Natural killer cell (primary cell): ENCODE measurements at places on chromosomes 7 and 10.

DNA sequence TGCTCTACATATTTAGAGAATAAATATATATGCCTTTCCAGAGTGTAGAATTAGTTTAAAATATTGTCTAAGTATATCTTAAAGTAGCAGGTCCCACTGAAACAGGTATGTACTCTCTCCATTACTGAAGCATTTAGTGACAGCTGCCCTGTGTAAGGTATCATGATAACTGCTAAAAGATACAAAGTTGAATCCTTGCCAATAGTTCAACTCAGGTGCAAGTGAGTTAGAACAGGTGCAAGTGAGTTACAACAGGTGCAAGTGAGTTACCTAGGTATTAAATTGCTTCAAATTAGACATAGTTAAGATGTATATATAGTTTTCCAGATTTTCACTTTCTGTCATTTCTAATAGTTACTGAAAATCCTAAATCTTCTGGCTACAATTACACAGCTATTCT is 119.1 kb downstream of the CNOT4 start:
- DNase-seq: no peak
- H3K4me3 ChIP-seq: no peak overlapping the region
- H3K36me3 ChIP-seq: peaks cover 38% of the 10 kb centered on the region
- no peaks in the 10 kb centered on the region for H3K4me1 ChIP-seq

GRCh38 chr10:70346155-70346554 is 36.3 kb downstream of the LRRC20 start:
- no peaks in the 10 kb centered on the region for H3K36me3 ChIP-seq
- no peak for DNase-seq
- H3K4me1 ChIP-seq: no peaks in the 10 kb centered on the region
- no peak overlapping the region for H3K27ac ChIP-seq
- H3K4me3 ChIP-seq: no peak overlapping the region

DNA sequence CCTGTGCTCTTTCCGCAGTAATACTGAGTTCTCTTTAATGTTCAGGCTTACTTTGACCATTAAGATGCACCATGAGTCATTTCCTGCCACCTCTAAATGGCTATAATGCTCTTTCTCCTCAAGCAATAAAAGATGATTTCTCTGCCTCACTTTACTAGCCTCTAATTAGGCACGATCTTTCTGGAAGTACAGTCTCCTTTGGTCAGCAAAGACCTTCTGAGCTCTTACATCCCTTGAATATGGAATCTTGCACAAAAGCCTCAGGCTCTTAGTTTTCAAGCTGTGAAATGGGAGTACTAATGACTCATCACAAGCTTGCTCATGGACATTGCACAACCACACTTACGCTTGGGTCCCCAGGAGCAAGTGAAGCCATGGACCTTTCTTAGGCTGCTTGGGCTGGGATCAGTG is 85.9 kb downstream of the FRMD4A start:
- H3K36me3 ChIP-seq: no peaks in the 10 kb centered on the region
- no peak for DNase-seq
- no peaks in the 10 kb centered on the region for H3K4me1 ChIP-seq
- H3K4me3 ChIP-seq: no peak overlapping the region
- H3K27me3 ChIP-seq: no peaks in the 10 kb centered on the region
- H3K27ac ChIP-seq: no peak overlapping the region

GRCh38 chr7:14639329-14639728 is 263.2 kb downstream of the DGKB start:
- H3K27ac ChIP-seq: no peak overlapping the region
- no peak overlapping the region for H3K4me3 ChIP-seq
- H3K27me3 ChIP-seq: no peaks in the 10 kb centered on the region
- H3K4me1 ChIP-seq: no peaks in the 10 kb centered on the region
- DNase-seq: no peak

GRCh38 chr10:75334720-75335119 is 66.8 kb downstream of the ZNF503 start:
- H3K36me3 ChIP-seq: no peaks in the 10 kb centered on the region
- no peaks in the 10 kb centered on the region for H3K4me1 ChIP-seq
- no peak overlapping the region for H3K27ac ChIP-seq
- H3K27me3 ChIP-seq: peaks cover 2% of the 10 kb centered on the region
- H3K4me3 ChIP-seq: no peak overlapping the region
